Activated T-helper 1 cell treated with anti-CD3 and anti-CD28 coated beads, Interleukin-12 subunit alpha, Interleukin-12 subunit beta, Interleukin-2, Interleukin-4 antibody, amounts not matched to agents 30 ng/mL and 10 ng/mL and 1 ng/mL, durations not matched to agents 14 hours and 24 hours and 36 hours (primary cell): ENCODE measurements at places on chromosomes 2 and 18. TPM values are rescaled to one million over a fixed set of nuclear protein-coding genes. Genes with fewer than 3 reads are reported as not detected.

Gene RAB27B
- 0.10 and 0.21 TPM in 2 replicates for total RNA-seq

Gene DCDC2C
- total RNA-seq = not detected in 2 replicates

Gene PHLPP1
- 14.1 and 14.4 TPM in 2 replicates for total RNA-seq

Gene SH3BP4
- total RNA-seq = 0.05 and 0.26 TPM in 2 replicates

Gene ACADL
- total RNA-seq = not detected in 2 replicates

Gene HOXD12
- not detected in 2 replicates for total RNA-seq

DNA sequence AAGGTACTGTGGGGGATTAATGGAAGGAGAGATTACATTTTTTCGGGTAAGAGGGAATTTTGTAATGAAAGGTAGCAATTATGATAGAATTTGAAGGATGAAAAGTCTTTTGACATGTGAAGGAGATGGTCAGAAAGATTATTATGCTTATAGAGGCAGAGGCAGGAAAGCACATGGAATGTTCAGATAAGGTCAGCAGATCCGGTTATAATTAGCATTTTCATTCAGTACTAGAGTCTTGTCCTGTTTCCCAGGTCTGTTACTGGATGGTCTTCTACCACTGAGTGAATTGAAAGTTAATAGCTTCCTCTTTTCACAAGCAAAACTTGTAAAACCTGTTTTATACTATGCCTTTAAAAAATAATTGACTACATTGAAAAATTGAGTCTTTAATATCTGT lies 116.9 kb downstream of the PHLPP1 start:
- H3K4me1 ChIP-seq = peaks cover 8% of the 10 kb centered on the region
- no peak overlapping the region for H3K4me3 ChIP-seq
- no peak overlapping the region for H3K27ac ChIP-seq
- DNase-seq = no peak
- no peaks in the 10 kb centered on the region for H3K36me3 ChIP-seq
- H3K27me3 ChIP-seq = peaks cover 1% of the 10 kb centered on the region

GRCh38 chr2:6933911-6934310 lies 16.7 kb downstream of the RNF144A start:
- no peak overlapping the region for H3K27ac ChIP-seq
- peaks cover 20% of the 10 kb centered on the region for H3K4me1 ChIP-seq
- H3K36me3 ChIP-seq = peaks cover 13% of the 10 kb centered on the region
- no peak for DNase-seq
- H3K4me3 ChIP-seq = no peak overlapping the region

- no peak overlapping the region for H3K4me3 ChIP-seq
- H3K36me3 ChIP-seq = no peaks in the 10 kb centered on the region
- no peaks in the 10 kb centered on the region for H3K27me3 ChIP-seq
- no peak for DNase-seq
- no peaks in the 10 kb centered on the region for H3K4me1 ChIP-seq
- H3K27ac ChIP-seq = no peak overlapping the region
These were observed 227.3 kb upstream of the RAB6C start for GRCh38 chr2:129752176-129752575.

DNA sequence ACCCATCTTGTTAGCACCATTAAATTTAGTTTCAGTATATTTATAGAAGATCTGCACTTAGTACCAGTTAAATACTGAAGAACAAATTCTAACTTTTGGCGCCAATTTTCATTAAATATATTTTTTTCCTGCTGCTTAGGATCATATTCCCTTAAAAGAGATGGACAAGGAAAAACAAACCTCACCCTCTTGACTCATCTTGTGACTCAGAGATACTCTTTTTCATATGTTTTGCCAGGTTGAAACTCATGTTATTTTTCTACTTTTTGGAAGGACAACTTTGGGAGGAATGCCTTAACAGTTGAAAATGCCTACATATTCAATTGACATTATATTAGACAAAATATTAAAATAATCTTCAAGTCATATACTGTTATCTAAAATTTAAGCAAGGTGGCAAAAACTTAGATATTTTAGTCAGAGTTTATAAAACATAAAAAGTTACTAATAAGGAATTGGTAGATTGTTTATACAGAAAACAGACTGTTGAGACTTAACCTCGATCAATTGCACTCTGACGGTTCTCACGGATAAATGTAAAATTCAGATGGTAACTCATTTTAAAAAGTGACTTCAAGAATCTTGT lies 36.2 kb downstream of the PNO1 start:
- H3K27me3 ChIP-seq = no peaks in the 10 kb centered on the region
- DNase-seq = no peak
- peaks cover 45% of the 10 kb centered on the region for H3K4me1 ChIP-seq
- no peaks in the 10 kb centered on the region for H3K36me3 ChIP-seq

DNA sequence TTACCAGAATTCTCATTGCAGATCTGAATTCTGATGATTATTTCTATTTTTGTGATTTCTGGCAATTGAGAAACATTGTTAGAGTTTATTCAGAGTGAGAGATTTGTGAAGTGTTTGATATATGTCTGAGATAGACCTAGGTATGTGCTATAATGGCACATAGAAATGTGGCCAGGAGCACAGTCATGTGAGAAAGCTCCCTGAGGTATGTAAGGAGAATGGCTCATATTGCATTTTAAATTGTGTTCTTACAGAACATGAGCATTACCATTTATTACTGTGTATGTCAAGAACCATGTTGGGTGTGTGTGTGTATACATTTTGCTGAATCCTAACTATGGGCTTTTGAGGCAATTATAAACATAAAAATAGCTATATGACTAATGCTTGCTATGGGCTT lies 101.2 kb downstream of the RAPGEF4 start:
- no peaks in the 10 kb centered on the region for H3K36me3 ChIP-seq
- no peak for DNase-seq
- no peak overlapping the region for H3K4me3 ChIP-seq
- H3K4me1 ChIP-seq = peaks cover 14% of the 10 kb centered on the region
- no peaks in the 10 kb centered on the region for H3K27me3 ChIP-seq

- H3K27ac ChIP-seq = no peak overlapping the region
- H3K4me3 ChIP-seq = no peak overlapping the region
- H3K27me3 ChIP-seq = peaks cover 3% of the 10 kb centered on the region
- H3K36me3 ChIP-seq = peaks cover 19% of the 10 kb centered on the region
- H3K4me1 ChIP-seq = peaks cover 75% of the 10 kb centered on the region
These were observed 6.7 kb downstream of the KLF7 start for GRCh38 chr2:207159002-207159401.

GRCh38 chr2:15155959-15156574 lies 405.1 kb downstream of the NBAS start:
- H3K27me3 ChIP-seq = peaks cover 16% of the 10 kb centered on the region
- H3K4me1 ChIP-seq = peaks cover 17% of the 10 kb centered on the region
- H3K4me3 ChIP-seq = no peak overlapping the region
- no peak overlapping the region for H3K27ac ChIP-seq
- DNase-seq = no peak

- H3K4me1 ChIP-seq = no peaks in the 10 kb centered on the region
- H3K4me3 ChIP-seq = no peak overlapping the region
- no peaks in the 10 kb centered on the region for H3K36me3 ChIP-seq
- H3K27ac ChIP-seq = no peak overlapping the region
- no peaks in the 10 kb centered on the region for H3K27me3 ChIP-seq
These were observed 211.0 kb upstream of the NT5C1B start for GRCh38 chr2:18800240-18800971.

- peaks cover 39% of the 10 kb centered on the region for H3K4me1 ChIP-seq
- no peak for DNase-seq
- no peak overlapping the region for H3K27ac ChIP-seq
- H3K27me3 ChIP-seq = no peaks in the 10 kb centered on the region
- peaks cover 23% of the 10 kb centered on the region for H3K36me3 ChIP-seq
These were observed 15.0 kb downstream of the NAB1 start for GRCh38 chr2:190663839-190664238.

DNA sequence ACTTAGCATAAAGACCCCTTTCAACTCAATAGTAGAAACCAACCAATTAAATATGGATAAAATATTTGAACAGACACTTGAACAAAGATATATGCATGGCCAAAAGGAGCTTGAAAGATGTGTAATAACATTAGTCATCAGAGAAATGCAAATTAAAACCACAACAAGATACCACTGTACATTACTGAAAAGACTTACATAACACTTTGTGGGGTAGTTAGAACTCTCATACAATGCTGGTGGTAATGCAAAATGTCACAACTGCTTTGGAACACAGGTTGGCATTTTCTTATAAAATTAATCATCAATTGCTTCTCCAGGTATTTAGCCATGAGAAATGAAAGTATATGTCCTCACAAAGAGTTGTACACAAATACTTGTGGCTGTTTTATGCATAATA lies 60.7 kb downstream of the TTC27 start:
- H3K27ac ChIP-seq = no peak overlapping the region
- H3K4me3 ChIP-seq = no peak overlapping the region
- H3K36me3 ChIP-seq = peaks cover 3% of the 10 kb centered on the region

DNA sequence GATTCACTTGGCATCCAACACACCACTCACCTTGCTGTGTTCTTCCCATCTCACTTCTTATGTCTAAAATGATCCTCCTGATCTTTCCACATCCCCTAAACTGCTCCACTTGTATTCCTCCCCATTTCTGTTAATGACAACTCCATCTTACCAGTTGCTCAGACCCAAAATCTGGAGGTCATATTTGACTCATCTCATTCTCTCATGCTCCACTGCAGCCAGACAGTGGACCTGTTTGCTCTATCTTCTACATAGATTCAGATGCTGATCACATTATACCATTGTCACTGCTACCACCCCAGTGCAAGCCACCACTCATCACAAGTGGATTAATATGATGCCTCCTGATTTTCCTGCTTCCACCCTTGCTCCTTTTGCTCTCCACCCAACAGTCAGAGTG lies 7.9 kb upstream of the NABP1 start:
- H3K27ac ChIP-seq = no peak overlapping the region
- H3K4me1 ChIP-seq = peaks cover 22% of the 10 kb centered on the region
- no peaks in the 10 kb centered on the region for H3K27me3 ChIP-seq
- DNase-seq = no peak
- H3K4me3 ChIP-seq = no peak overlapping the region

GRCh38 chr2:195633573-195633870 lies 23.5 kb upstream of the SLC39A10 start:
- H3K4me1 ChIP-seq = no peaks in the 10 kb centered on the region
- H3K4me3 ChIP-seq = no peak overlapping the region
- H3K27me3 ChIP-seq = no peaks in the 10 kb centered on the region
- H3K36me3 ChIP-seq = peaks cover 1% of the 10 kb centered on the region

DNA sequence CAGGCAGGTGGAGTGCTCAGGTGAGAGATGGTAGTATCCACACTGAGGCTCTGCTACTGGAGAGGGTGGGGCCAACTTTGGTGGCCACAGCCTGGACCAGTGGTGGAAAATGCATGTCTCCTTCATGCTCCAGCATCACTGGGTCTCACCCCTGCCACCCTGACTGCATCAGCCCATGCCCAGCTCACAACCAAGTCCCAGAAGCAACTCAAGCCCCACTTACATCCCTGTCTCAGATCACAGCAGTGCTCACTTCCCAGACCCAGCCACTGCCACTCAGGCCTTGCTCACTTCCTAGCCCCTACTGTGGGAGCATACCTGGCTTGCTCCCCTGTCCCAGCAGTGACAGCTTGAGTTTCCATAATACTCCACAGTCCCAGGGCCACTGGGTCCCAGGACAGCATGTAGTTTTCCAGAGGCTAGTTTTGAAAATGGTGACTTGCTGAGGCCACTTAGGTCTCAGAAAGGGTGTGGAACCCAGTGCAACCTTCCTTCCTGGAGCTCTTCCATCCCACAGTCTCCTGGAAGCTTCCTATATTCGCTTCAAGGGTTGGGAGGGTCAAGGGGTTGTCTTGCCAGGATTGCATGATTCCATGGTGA lies 58.8 kb downstream of the GPC1 start:
- no peak for DNase-seq
- peaks cover 9% of the 10 kb centered on the region for H3K36me3 ChIP-seq
- H3K4me3 ChIP-seq = no peak overlapping the region
- H3K27ac ChIP-seq = no peak overlapping the region
- no peaks in the 10 kb centered on the region for H3K27me3 ChIP-seq
- no peaks in the 10 kb centered on the region for H3K4me1 ChIP-seq

- H3K4me1 ChIP-seq = no peaks in the 10 kb centered on the region
- H3K4me3 ChIP-seq = no peak overlapping the region
- no peaks in the 10 kb centered on the region for H3K36me3 ChIP-seq
- H3K27me3 ChIP-seq = no peaks in the 10 kb centered on the region
- no peak overlapping the region for H3K27ac ChIP-seq
These were observed 386.4 kb downstream of the THSD7B start for GRCh38 chr2:137151731-137152130.

DNA sequence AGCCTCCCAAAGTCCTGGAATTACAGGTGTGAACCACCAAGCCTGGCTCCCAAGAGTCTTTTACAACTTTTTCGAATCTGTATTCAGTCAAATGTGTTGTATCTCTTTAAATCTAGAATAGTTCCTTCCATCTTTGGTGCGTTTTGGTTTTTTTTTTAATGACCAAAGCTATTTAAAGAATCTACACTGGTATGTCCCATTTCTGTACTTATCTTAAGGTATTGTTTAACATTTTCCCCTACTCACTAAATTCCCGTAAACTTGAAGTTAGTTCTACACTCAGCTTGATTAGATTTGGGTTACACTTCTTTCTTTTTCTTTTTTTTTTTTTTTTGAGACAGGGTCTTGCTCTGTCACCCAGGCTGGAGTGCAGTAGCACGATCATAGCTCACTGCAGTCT lies 63.8 kb downstream of the TMEM237 start:
- H3K27me3 ChIP-seq = peaks cover 8% of the 10 kb centered on the region
- no peak overlapping the region for H3K4me3 ChIP-seq
- no peak overlapping the region for H3K27ac ChIP-seq
- no peaks in the 10 kb centered on the region for H3K4me1 ChIP-seq

GRCh38 chr2:108912629-108912902 lies 76.5 kb downstream of the EDAR start:
- H3K27me3 ChIP-seq = no peaks in the 10 kb centered on the region
- H3K4me1 ChIP-seq = no peaks in the 10 kb centered on the region
- no peak for DNase-seq
- H3K4me3 ChIP-seq = no peak overlapping the region
- H3K27ac ChIP-seq = no peak overlapping the region
- H3K36me3 ChIP-seq = no peaks in the 10 kb centered on the region

DNA sequence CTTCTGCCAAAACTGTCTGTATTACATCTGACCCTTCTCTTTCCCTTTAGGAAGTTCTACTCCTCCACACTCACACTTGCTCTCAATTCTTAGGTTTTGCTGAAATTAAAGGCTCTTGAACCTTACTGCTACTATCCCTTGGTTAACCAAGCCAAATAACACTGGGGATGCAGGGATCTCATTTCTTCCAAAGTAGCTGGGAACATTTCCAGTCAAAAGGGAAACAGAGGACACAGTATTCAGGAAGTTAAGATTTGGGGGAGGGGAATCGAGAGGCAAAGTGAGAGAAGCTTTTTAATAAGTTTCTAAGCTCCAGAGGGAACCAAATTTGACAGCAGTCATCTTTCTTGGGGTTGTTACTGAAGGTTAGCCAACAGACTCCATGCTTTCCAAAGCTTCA lies 6.2 kb downstream of the SEPTIN2 start:
- DNase-seq = no peak
- H3K4me1 ChIP-seq = peaks cover 69% of the 10 kb centered on the region
- H3K27ac ChIP-seq = no peak overlapping the region
- no peak overlapping the region for H3K4me3 ChIP-seq
- peaks cover 48% of the 10 kb centered on the region for H3K36me3 ChIP-seq

GRCh38 chr2:202757339-202757738 lies 114.2 kb downstream of the ICA1L start:
- H3K36me3 ChIP-seq = peaks cover 6% of the 10 kb centered on the region
- no peak for DNase-seq
- peaks cover 16% of the 10 kb centered on the region for H3K4me1 ChIP-seq
- no peak overlapping the region for H3K4me3 ChIP-seq
- H3K27ac ChIP-seq = no peak overlapping the region

- no peak for DNase-seq
- no peaks in the 10 kb centered on the region for H3K4me1 ChIP-seq
- no peak overlapping the region for H3K27ac ChIP-seq
- H3K27me3 ChIP-seq = no peaks in the 10 kb centered on the region
These were observed 13.8 kb downstream of the FANCL start for GRCh38 chr2:58227171-58227917.
